ENCODE measurements at places on chromosomes 1 and 21. TPM values are rescaled to one million over a fixed set of nuclear protein-coding genes. Genes with fewer than 3 reads are reported as not detected.

The DNAJB4 gene
- 8.8 TPM for total RNA-seq

The GPR37L1 gene
- not detected for total RNA-seq

- no peaks in the 10 kb centered on the region for H3K36me3 ChIP-seq
- no peak overlapping the region for H3K27ac ChIP-seq
- no peaks in the 10 kb centered on the region for H3K27me3 ChIP-seq
- DNase-seq = no peak
- H3K4me3 ChIP-seq = no peak overlapping the region
These were observed 185.9 kb downstream of the COQ8A start for GRCh38 chr1:227125929-227126545.

DNA sequence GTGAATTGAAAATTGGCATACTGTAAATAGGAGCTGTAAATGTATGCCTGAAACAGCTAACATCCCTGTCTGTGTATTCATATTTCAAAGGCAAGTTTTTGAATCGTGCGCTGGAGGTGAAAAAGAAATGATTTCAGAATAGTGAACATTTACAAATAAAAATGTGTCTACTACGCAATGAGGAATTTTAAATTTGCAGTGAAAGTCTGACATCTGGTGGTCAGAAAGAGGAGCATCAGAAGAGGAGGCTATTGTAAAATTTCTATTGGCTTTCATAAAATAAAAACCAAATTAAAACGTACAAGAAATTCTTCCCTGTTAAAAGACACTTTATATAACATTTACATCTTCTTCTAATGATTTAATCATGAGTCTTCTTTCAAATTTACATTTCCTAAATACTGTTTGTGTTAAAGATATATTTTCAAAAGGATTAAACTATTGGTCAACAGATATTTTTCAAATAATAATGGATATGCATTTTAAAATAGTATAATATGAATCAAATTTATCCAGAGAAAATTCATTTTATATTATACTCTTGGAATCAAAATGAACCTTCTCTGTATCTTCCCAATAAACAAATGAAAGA, 113.7 kb upstream of the RRP15 start:
- H3K4me1 ChIP-seq = no peaks in the 10 kb centered on the region
- H3K36me3 ChIP-seq = no peaks in the 10 kb centered on the region
- H3K27me3 ChIP-seq = peaks cover 25% of the 10 kb centered on the region
- H3K27ac ChIP-seq = no peak overlapping the region
- H3K4me3 ChIP-seq = no peak overlapping the region

- no peaks in the 10 kb centered on the region for H3K36me3 ChIP-seq
- no peaks in the 10 kb centered on the region for H3K4me1 ChIP-seq
- DNase-seq = no peak
- H3K27ac ChIP-seq = no peak overlapping the region
These were observed 115.5 kb downstream of the NMNAT2 start for GRCh38 chr1:183302452-183303322.

Measured in activated CD4-positive, alpha-beta T cell treated with anti-CD3 and anti-CD28 coated beads for 36 hours (primary cell).